Naive thymus-derived CD4-positive, alpha-beta T cell (primary cell): ENCODE measurements at places on chromosomes 16 and 17. TPM values are rescaled to one million over a fixed set of nuclear protein-coding genes. Genes with fewer than 3 reads are reported as not detected.

GRCh38 chr16:19338335-19338734 lies 52.8 kb downstream of the CLEC19A start:
- no peak for DNase-seq

DNA sequence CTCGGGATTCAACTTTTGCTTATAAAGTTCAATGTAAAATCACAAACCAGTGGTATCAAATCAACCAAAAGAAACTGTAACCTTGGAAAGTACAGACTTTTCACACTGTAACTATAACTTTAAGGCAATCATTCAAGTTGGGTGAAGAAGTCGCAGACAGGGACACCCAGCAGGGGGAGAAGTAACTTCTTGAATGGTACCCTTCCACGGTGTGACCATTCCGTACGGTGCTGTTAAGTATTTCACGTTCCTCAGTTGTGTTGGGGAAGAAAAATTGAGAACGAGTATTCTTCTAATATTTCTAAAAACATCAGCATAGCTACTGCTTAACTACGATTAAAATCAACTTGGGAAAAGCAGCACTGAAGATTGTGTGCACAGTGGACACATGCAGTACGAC lies 55.8 kb downstream of the MYH10 start:
- DNase-seq = no peak

- DNase-seq = no peak
Observed at GRCh38 chr17:57512258-57512657, 232.8 kb downstream of the CCDC182 start.

- DNase-seq = no peak
Observed at GRCh38 chr17:57866723-57867122, 16.9 kb upstream of the MRPS23 start.

DNA sequence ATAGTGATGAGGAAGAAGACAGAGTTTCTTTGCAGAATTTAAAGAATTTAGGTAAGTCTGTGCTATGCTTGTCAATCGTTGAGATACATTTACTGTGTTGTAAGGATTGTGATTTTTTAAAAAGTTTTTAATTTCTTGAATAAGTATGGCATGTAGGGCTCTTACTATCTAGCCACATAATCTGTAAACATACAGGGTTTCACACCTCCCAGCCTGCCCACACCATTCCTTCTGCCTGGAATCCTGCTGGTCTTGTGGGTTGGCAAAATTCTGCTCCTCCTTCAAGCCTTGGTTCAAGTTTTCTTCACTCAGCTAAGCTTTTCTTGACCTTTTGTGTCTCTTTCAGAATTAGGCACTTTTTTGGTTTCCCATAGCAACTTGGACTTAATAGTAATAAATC lies 7.5 kb downstream of the ZNHIT3 start:
- DNase-seq = no peak

DNA sequence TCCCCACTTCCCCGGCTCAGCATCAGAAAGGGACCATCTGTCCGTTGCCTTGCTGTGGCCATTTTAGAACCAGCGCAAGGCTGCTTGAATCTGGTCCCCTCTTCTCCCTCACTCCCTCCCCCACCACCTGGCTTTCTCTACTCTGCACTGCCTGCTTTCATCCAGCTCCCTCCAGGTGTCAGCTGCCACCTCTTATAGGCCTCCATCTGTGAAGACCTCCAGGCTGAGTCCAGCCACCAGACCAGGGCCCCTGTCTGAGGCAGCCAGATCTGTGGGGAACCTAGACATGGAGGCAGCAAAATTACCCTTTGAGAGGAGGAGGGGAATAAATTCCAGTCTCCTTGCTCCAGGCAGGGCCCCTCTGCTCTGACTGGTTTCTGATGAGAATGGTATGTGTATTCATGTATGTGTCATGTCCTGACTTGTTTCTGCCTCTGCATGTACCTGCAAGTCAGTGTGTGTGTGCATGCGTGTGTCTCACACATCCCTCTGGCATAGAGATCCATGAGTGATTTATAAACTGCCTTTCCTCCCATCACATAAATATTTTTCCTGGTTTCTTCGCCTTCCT lies 21.1 kb downstream of the MINK1 start:
- DNase-seq = no peak

DNA sequence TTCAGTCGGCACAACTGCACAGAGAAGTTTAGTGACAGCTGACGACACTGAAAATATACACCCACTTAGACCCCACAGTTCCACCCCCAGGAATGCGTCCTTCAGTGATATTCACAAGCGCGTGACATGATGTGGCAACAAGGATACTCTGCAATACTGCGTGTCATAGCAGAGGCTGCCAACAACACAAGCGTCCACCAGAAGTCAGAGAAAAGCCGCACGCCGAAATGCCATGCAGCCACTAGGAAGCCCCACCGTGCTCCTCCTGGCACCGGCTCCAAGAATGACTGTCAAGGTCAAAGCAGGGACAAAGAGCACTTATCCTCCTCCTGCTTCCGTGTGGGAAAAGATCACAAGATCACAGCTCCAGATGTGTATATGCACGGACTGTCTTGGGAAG lies 3.5 kb downstream of the ATP2A3 start:
- no peak for DNase-seq

DNA sequence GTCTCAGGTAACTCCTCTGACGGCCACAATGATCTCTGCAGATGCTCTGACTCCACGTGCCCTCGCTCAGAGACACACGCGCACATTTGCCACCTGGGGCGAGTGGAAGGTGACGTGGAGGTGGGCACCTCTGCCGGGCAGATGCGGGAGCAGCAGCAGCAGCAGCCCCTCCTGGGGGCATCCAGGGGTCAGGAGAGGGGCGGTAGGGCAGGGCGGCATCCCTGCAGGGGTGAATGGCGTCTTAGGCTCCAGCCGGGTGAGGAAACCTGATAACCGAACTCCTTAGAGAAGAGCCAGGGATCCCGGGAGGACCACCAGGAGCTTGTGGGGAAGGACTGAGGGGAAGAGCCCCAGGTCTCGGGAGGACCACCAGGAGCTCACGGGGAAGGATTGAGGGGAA lies 34.6 kb upstream of the CDH15 start:
- DNase-seq = no peak

DNA sequence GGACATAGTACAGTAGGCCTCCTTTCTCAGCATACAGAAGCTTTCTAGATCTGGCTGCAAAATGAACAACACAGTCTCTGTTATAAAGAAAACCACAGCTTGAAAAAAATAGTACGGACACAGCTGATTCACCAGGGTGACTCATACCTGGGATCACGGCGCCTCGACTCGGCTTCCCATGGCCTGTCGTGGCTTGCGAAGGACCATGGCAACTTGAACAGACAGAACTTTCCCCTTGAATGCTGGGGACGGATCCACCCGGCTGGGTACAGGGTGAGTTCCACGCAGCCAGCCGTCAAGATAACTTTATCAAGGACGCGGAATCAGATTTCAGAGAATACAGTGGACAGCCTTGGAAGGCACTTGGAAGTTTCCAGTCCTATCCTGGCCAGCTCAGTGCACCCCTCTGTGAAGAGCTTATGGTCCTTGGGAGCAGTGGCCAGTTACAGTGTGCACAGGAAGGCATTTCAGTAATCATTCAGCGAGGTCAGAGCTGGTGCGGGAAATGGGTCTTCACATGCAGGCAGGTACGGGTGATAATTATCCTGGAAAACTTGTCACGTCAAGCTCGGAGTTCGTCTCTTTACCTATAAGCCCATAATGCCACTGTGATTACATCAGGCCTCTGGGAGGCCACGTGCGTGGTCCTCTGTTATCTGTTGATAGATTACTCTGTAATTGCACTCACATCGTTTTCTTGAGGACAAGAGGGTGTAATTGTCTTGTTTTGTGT lies 57.9 kb upstream of the MAF start:
- DNase-seq = no peak

DNA sequence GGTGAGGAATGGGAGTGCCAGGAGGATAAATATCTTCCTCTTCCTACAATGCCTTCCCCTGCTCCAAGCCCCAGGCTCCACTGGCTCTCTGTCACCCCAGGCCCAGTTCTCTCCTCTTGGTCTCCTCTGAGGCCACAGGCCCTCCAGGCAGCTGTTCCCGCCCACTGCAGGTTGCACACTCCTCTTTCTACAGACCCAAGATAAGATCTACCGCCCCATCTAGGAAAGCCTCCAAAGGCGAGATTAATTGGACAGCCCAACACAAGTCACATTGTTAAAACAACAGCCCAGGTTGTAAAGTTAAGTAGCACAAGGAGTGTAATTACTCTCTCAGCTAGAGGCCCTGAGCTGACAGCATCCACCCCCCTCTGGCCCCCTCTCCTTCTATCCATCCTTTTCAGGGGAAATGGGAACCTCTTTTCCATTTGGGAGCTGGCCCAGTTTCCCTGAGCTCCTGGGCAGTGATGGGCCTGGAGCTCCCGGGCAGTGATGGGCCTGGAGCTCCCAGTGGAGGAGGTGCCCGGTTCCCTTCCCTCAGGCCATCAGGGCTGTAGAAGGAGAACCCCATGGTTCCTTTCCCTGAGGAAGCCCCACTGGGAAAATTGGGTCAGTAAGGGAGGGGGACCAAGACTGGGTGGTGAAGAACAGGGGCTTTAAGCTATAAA lies 7.3 kb downstream of the DLX4 start:
- DNase-seq = no peak

GRCh38 chr17:17079336-17079735 lies 37.1 kb downstream of the MPRIP start:
- DNase-seq = no peak

DNA sequence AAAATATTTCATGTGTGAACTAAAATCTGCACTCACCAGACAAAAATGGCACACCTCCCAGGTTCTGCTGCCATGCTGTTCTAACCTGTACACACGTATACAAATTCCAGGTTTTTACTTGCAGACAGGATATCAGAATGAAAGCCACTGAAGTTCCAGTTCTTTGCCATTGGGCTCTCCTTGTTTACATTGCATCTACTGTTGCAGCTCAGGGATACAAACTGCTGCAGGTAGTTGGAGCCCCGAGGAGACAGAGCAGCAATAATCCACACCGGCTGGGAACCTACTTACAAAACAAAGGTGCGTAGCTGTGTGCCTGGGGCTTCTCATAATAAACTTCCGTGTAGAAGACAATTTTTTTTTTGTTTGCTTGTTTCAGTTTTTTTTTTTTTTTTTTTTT lies 59.6 kb downstream of the HAPSTR1 start:
- DNase-seq = no peak

GRCh38 chr17:79019632-79020584 lies 4.1 kb upstream of the C1QTNF1 start:
- DNase-seq = peak; percentile 26

Gene OR1A1
- polyA plus RNA-seq = not detected

Gene SOX15
- not detected for polyA plus RNA-seq

Gene MYH13
- not detected for polyA plus RNA-seq

Gene NETO2
- 0.25 TPM for polyA plus RNA-seq

Gene GINS2
- polyA plus RNA-seq = 1.3 TPM

Gene TRPV3
- not detected for polyA plus RNA-seq

Gene ERN2
- not detected for polyA plus RNA-seq

Gene TBC1D3C
- not detected for polyA plus RNA-seq

Gene SDK2
- 0.64 TPM for polyA plus RNA-seq
